ENCODE measurements at places on chromosomes 1 and 21. TPM values are rescaled to one million over a fixed set of nuclear protein-coding genes. Genes with fewer than 3 reads are reported as not detected.

TMPRSS15 gene
- not detected for total RNA-seq

CCDC30 gene
- total RNA-seq, result 2.3 TPM

DNA sequence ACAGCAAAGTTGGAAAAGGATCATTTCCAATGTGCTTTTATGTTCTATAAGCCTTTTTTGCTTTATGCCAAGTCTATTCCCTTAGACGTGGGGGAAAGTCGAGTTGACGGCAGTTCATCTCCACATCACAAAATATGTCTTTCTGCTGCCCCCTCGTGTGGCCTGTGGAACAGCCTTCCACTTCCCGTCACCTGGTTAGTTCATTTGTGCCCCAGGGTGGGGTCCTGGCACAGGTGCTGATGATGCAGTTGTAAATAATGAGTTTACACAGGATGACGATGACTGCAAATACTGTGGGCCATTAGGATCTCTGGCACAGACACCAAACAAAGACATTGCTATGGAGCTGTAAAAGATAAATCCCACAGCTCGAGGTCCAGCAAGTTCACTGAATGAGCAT, 10.0 kb upstream of the OTUD3 start:
- no peak for ATAC-seq

- no peak for ATAC-seq
These were observed 8.2 kb upstream of the RNF223 start for GRCh38 chr1:1082239-1082775.

DNA sequence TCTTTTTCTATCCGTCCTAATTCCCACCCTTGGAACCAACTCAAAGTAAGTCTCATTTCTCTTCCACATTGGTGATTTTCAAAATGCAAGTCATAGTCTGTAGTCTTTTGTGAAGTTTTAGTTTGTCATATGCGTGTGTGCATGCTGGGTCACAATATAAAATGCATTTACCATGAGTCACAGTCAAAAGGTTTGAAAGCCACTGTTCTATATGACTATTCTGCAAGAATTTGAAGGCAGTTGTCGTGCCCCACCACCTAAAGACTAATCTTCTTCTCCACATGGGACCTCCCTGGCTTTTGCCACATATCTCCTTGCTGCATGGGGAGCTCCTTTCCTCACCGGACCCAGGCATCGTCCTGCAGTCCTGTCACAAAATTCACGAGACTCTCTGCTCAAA, 1.6 kb downstream of the STPG1 start:
- ATAC-seq, result no peak

GRCh38 chr21:46509741-46510502, 51.2 kb downstream of the DIP2A start:
- no peak for ATAC-seq
